ENCODE measurements at places on chromosomes 12 and 14. TPM values are rescaled to one million over a fixed set of nuclear protein-coding genes. Genes with fewer than 3 reads are reported as not detected.
A peak's percentile ranks its signal among the peaks of the same experiment; 100 is the strongest.

- no peak overlapping the region for H3K27ac ChIP-seq
- no peak for DNase-seq
- no peaks in the 10 kb centered on the region for H3K27me3 ChIP-seq
- H3K36me3 ChIP-seq = no peaks in the 10 kb centered on the region
Observed at GRCh38 chr12:45775964-45776363, 46.5 kb downstream of the ARID2 start.

- H3K36me3 ChIP-seq = no peaks in the 10 kb centered on the region
- no peaks in the 10 kb centered on the region for H3K4me1 ChIP-seq
- no peaks in the 10 kb centered on the region for H3K27me3 ChIP-seq
- H3K4me3 ChIP-seq = no peak overlapping the region
Observed at GRCh38 chr12:49683599-49684309, 23.5 kb downstream of the FMNL3 start.

- no peaks in the 10 kb centered on the region for H3K27me3 ChIP-seq
- no peaks in the 10 kb centered on the region for H3K36me3 ChIP-seq
- no peaks in the 10 kb centered on the region for H3K4me1 ChIP-seq
- no peak overlapping the region for H3K4me3 ChIP-seq
- no peak overlapping the region for H3K27ac ChIP-seq
Observed at GRCh38 chr12:29616664-29617406, 119.3 kb upstream of the OVCH1 start.

GRCh38 chr12:132505852-132506219 lies 15.9 kb downstream of the FBRSL1 start:
- DNase-seq = no peak
- peaks cover 31% of the 10 kb centered on the region for H3K4me1 ChIP-seq
- no peaks in the 10 kb centered on the region for H3K27me3 ChIP-seq
- no peaks in the 10 kb centered on the region for H3K36me3 ChIP-seq

DNA sequence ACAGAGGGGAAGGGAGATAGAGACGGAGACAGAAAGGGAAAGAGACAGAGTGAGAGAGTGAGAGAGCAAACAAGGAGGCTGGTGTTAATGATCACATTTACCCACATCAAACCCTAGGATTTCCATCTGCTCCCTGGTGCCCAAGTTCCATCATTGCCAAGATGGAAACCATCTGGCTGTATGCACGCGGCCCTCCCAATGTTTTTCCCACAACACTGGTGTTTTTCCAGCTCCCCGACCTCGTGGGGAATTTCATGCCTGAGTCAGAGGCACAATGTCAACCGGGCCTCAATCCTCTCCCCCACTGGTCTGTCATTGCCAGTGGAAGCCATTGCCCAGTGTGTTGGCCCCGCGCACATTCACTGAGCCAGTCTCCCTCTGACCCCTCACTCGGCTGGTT lies 19.9 kb upstream of the BDKRB2 start:
- no peak for DNase-seq
- no peaks in the 10 kb centered on the region for H3K27me3 ChIP-seq
- no peak overlapping the region for H3K4me3 ChIP-seq
- no peaks in the 10 kb centered on the region for H3K4me1 ChIP-seq

- no peak overlapping the region for H3K4me3 ChIP-seq
- H3K27me3 ChIP-seq = no peaks in the 10 kb centered on the region
- DNase-seq = peak; percentile 24
- H3K4me1 ChIP-seq = no peaks in the 10 kb centered on the region
- H3K36me3 ChIP-seq = no peaks in the 10 kb centered on the region
Observed at GRCh38 chr12:108234158-108234557, 105.0 kb downstream of the CMKLR1 start.

- H3K27me3 ChIP-seq = no peaks in the 10 kb centered on the region
- H3K27ac ChIP-seq = no peak overlapping the region
- no peak overlapping the region for H3K4me3 ChIP-seq
- no peaks in the 10 kb centered on the region for H3K4me1 ChIP-seq
Observed at GRCh38 chr12:6112004-6112403, 12.5 kb downstream of the VWF start.

DNA sequence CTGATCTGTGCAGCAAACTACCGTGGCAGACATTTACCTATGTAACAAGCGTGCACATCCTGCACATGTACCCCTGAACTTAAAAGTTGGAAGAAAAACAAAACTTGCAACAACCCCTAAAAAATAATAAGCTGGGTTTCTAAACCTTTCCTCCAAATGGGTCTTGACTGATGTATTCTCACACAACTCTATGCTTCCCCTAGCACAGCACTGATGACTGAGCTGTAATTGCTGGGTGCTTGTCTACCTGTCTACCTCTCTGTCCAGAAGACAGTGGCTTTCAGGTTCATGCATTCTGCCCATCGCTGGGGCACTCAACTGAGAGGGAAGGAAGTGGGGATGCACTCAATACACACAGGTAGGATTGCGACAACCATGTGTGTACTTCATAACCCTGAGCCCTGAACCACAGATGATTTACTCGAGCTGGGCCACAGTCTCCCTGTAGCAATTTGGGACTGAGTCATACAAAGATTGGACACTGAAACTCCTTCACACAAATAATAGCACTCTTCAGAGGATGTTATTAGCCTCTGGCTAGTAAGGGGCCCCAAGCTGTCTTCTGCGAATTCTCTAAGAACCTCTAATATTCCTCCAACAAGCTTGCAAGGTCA lies 44.8 kb upstream of the TMPO start:
- no peak overlapping the region for H3K27ac ChIP-seq
- H3K36me3 ChIP-seq = no peaks in the 10 kb centered on the region
- no peak for DNase-seq
- H3K4me3 ChIP-seq = no peak overlapping the region

GRCh38 chr12:59388694-59389093 lies 207.1 kb upstream of the SLC16A7 start:
- H3K4me1 ChIP-seq = no peaks in the 10 kb centered on the region
- no peaks in the 10 kb centered on the region for H3K36me3 ChIP-seq
- no peak for DNase-seq
- H3K27me3 ChIP-seq = no peaks in the 10 kb centered on the region
- no peak overlapping the region for H3K4me3 ChIP-seq

GRCh38 chr12:30598889-30599288 lies 96.8 kb downstream of the IPO8 start:
- H3K4me3 ChIP-seq = no peak overlapping the region
- no peaks in the 10 kb centered on the region for H3K36me3 ChIP-seq
- no peak for DNase-seq
- H3K4me1 ChIP-seq = no peaks in the 10 kb centered on the region
- no peak overlapping the region for H3K27ac ChIP-seq

Gene DBX2
- not detected for total RNA-seq

Gene KLRB1
- 0.61 TPM for total RNA-seq

Gene TAS2R7
- 0.28 TPM for total RNA-seq

Gene CNIH1
- total RNA-seq = 111 TPM
